ENCODE measurements at places on chromosomes 16 and 17. TPM values are rescaled to one million over a fixed set of nuclear protein-coding genes. Genes with fewer than 3 reads are reported as not detected.

USP31 gene
- total RNA-seq, result 10.5 TPM

CCDC137 gene
- total RNA-seq, result 24.8 TPM

- no peak overlapping the region for H3K27ac ChIP-seq
- H3K4me3 ChIP-seq, result no peak overlapping the region
- no peaks in the 10 kb centered on the region for H3K36me3 ChIP-seq
- DNase-seq, result no peak
Measured at GRCh38 chr17:62075308-62075815, 10.3 kb upstream of the MED13 start.

DNA sequence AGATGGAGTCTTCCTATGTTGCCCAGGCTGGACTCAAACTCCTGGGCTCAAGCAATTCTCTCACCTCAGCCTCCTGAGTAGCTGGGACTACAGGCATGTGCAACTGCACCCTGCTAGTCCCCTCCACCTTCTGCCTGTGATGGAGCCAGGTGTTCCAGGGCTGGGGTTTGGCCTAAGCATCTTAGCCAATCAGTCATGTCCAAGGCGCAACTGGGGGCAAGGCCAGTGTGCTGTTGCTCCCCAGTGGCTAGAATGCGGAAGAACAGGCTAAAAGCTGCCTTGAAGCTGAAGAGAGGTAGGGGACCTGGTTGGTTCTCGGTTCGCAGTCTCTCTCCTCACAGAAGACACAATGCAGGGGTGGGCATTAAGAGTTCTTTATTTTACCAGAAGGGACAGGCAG is 18.6 kb downstream of the FLOT2 start:
- no peak for DNase-seq
- peaks cover 18% of the 10 kb centered on the region for H3K36me3 ChIP-seq
- no peak overlapping the region for H3K4me3 ChIP-seq

- no peak overlapping the region for H3K27ac ChIP-seq
- no peaks in the 10 kb centered on the region for H3K4me1 ChIP-seq
- H3K36me3 ChIP-seq, result no peaks in the 10 kb centered on the region
- no peak overlapping the region for H3K4me3 ChIP-seq
- peaks cover 40% of the 10 kb centered on the region for H3K27me3 ChIP-seq
Measured at GRCh38 chr17:6153375-6153774, 83.2 kb downstream of the WSCD1 start.

All from progenitor cell of endocrine pancreas (in vitro differentiated cells).